Lower lobe of right lung (tissue), 2 donors: ENCODE measurements at places on chromosomes 1 and 21. TPM values are rescaled to one million over a fixed set of nuclear protein-coding genes. Genes with fewer than 3 reads are reported as not detected.
A peak's percentile ranks its signal among the peaks of the same experiment; 100 is the strongest.

The AGT gene
- total RNA-seq, result 0.86 TPM

DNA sequence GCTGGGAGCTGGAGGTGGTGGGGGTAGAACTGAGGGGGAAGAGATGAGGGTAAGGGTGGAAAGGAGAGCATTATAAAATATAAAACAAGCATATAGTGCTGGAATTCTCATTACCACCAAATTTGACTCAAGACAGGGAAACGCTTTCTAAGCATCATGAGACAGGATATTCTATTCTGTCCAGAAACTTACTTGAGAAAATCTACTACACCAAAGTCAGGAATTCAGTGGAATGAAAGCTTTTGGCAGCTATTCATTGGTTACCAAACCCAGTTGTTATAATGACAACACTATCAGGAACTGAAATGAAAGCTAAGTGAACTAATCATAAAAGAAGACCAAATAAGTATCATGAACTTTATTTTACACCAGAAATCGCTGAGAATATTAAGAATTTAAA is 14.5 kb downstream of the AIDA start:
- no peak for DNase-seq
- no peaks in the 10 kb centered on the region for H3K27me3 ChIP-seq
- H3K27ac ChIP-seq, result no peak overlapping the region
- peaks cover 51% of the 10 kb centered on the region for H3K36me3 ChIP-seq
- H3K4me1 ChIP-seq, result no peaks in the 10 kb centered on the region

DNA sequence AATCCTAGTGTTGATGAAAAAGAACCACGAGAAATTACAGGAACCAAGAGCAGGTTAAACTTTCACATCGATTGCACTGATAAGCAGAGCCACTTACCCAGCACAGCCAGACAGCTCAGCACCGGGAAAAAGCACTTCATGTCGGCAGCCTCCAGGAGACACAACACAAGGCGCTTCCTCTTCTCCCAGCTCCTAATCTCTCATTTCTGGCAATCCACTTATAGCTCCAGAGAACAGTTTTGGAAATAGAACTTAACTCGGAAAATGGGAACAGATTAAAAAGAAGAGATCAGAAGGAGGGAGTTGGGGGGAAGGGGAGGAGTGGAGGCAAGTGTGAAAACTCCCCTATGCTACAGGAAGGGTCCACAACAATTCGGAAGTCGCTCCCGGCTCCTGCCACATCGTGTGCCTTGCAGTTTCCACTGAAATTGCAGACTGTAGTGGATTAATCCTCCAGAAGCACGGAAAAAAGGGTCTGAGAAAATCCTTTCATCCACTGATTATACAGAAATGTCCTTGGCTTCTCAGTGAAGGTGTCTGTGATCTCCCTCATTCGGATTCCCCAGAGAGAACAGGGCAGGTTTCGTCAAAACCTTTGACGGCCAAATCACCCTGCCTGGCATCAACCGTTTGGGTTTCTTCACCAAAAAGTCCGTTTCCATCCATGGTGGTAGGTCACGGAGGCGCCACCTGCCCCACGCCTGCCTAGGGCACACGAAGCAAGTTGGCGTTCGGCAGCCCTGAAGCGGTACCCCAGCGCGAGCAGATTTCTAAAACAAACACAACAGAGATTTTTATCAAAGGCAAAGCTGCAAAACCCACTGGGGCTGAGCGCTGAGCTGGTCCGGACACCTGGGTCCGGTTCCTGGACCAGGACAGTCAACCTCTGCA is 1.1 kb downstream of the IGSF3 start:
- H3K4me3 ChIP-seq, result peak overlapping the region; percentile 68
- no peak for DNase-seq

- H3K36me3 ChIP-seq, result no peaks in the 10 kb centered on the region
- H3K4me3 ChIP-seq, result no peak overlapping the region
- H3K4me1 ChIP-seq, result no peaks in the 10 kb centered on the region
- H3K27ac ChIP-seq, result no peak overlapping the region
These were observed 81.8 kb downstream of the LRRC7 start for GRCh38 chr1:69649383-69649990.

GRCh38 chr1:158177700-158178450 is 2.8 kb upstream of the CD1D start:
- peaks cover 35% of the 10 kb centered on the region for H3K4me1 ChIP-seq
- H3K36me3 ChIP-seq, result no peaks in the 10 kb centered on the region
- H3K27ac ChIP-seq, result no peak overlapping the region
- peak overlapping the region; percentile 52 for H3K4me3 ChIP-seq
- peak; percentile 94 for DNase-seq
- peaks cover 29% of the 10 kb centered on the region for H3K27me3 ChIP-seq

GRCh38 chr1:168369655-168370054 is 89.0 kb downstream of the TBX19 start:
- H3K4me1 ChIP-seq, result no peaks in the 10 kb centered on the region
- H3K4me3 ChIP-seq, result no peak overlapping the region
- no peaks in the 10 kb centered on the region for H3K36me3 ChIP-seq
- no peak overlapping the region for H3K27ac ChIP-seq
- H3K27me3 ChIP-seq, result no peaks in the 10 kb centered on the region

The GRIK3 gene
- 0.27 TPM for total RNA-seq

The OR14K1 gene
- not detected for total RNA-seq

The TBX19 gene
- total RNA-seq, result 3.1 TPM

DNA sequence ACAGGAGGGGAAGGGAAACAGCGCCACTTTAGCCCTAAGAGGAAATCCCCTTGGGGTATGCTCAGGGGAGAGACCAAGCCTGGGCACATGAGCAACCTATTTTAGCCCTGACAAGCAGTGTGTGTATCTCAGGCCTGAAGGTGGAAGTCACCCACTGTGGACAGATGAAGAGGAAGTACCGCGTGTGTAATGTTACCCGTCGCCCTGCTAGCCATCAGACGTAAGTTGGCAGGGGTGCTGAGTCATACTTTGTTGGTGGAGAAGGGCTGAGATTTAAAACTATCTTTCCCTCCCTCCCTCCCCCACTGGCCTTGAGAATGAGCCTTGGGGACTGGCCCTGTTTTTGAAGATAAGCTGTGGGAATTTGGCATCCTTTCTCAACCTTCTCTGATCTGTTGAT is 11.2 kb downstream of the AGO1 start:
- no peaks in the 10 kb centered on the region for H3K27me3 ChIP-seq
- H3K27ac ChIP-seq, result no peak overlapping the region
- H3K4me1 ChIP-seq, result peaks cover 4% of the 10 kb centered on the region
- peak; percentile 55 for DNase-seq

- H3K36me3 ChIP-seq, result peaks cover 24% of the 10 kb centered on the region
- DNase-seq, result no peak
- H3K27ac ChIP-seq, result no peak overlapping the region
These were observed 10.3 kb downstream of the MIXL1 start for GRCh38 chr1:226233806-226234205.

DNA sequence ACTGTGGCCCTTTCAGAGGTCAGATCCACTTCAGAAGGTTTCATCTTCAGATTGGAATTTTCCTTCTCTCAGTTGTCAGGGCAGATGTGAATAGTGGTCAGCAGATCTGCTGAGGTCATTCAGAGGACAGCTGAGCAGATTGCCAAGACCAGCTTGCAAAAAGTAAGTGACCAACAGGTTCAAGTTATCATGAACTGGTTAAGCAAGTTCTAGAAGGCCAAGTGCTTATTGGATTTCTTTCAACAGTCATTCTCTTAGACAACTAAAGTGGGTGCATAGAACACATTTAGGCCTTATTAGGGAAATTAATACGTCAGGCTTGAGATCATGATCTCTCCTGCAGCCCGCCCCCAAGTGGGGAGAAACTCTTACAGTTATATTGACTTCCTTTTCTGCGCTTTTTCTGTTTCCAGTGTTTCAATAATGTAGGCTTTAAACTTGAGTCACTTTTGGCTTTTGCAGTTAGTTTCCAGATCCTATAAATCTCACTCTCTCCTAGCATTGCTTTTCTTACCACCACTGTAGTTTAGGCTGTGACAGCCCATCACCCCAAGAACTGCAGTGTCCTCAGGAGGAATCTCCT is 96.4 kb downstream of the C1orf21 start:
- H3K36me3 ChIP-seq, result no peaks in the 10 kb centered on the region
- peak; percentile 67 for DNase-seq
- H3K4me3 ChIP-seq, result no peak overlapping the region
- H3K27me3 ChIP-seq, result no peaks in the 10 kb centered on the region
- peak overlapping the region; percentile 69 for H3K27ac ChIP-seq
- H3K4me1 ChIP-seq, result peaks cover 61% of the 10 kb centered on the region

DNA sequence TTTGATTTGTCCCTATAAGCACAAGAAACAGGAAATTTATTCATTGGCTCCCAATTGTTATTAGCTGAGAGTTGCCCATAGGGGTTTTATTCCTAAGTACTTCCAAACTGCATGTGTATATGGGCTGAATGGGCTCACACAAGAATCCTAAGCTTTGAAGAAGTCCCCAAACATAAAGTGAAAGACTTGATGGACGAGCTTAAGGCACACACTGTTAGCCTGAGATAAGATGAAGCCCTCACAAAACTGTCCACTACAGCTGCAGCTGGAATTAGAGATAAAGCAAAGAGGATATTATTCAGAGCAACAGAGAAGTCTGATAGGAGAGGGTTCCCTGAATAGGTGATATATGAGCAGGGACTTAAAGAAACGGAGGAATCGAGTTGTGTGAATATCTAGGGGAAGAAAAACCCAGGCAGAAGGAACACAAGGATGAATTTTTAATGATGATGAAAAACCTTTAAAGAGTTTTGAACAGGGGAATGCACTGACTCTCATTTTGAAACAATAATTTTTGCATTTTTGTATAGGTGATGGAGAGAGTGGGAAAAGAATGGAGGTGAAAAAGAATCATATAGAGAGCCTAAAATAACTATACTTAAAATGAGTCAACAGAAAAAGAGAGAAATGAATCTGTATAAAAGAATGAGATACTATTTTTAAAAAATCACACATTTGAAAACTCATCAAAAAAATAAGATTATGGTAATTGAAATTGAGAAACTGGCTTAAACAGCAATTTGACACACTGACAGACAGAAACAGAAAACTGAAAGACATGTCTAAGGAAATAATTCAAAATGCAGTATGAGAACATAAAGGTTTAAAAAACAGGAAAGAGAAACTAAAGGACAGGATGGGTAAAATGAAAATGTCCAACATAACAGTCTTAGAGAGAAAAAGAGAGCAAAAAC is 133.6 kb upstream of the POGK start:
- no peaks in the 10 kb centered on the region for H3K4me1 ChIP-seq
- no peak overlapping the region for H3K27ac ChIP-seq
- DNase-seq, result no peak
- no peak overlapping the region for H3K4me3 ChIP-seq
- H3K36me3 ChIP-seq, result no peaks in the 10 kb centered on the region

- peaks cover 91% of the 10 kb centered on the region for H3K36me3 ChIP-seq
- H3K4me3 ChIP-seq, result no peak overlapping the region
- no peaks in the 10 kb centered on the region for H3K4me1 ChIP-seq
- H3K27ac ChIP-seq, result no peak overlapping the region
These were observed 60.0 kb downstream of the LTN1 start for GRCh38 chr21:28932717-28933116.

GRCh38 chr1:150829751-150830150 is 21.7 kb upstream of the CTSK start:
- H3K27ac ChIP-seq, result no peak overlapping the region
- H3K36me3 ChIP-seq, result peaks cover 100% of the 10 kb centered on the region
- H3K27me3 ChIP-seq, result no peaks in the 10 kb centered on the region
- H3K4me3 ChIP-seq, result no peak overlapping the region
- no peaks in the 10 kb centered on the region for H3K4me1 ChIP-seq

- H3K4me3 ChIP-seq, result no peak overlapping the region
- no peaks in the 10 kb centered on the region for H3K4me1 ChIP-seq
- DNase-seq, result no peak
- H3K36me3 ChIP-seq, result no peaks in the 10 kb centered on the region
- no peak overlapping the region for H3K27ac ChIP-seq
These were observed 1678.9 kb downstream of the KCNT2 start for GRCh38 chr1:194929357-194929756.

DNA sequence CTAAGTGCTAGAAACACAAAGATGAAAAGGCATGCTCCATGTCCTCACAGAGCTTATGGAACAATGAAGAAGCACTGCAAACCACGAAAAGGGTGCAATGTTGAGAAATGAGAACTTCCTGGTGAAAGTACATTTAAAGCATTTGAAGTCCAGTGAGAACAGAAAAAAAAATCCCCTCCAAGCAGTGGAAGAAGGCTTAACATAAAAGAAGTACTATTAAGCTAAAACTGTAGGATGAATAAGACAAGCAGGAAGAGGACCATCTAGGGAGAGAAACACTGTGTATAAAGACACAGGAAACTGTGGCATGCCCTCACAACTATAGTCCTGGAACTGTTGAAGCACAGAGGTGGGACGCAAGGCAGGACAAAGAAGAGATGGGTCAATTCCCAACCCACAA is 10.0 kb downstream of the TP53BP2 start:
- DNase-seq, result no peak
- no peak overlapping the region for H3K27ac ChIP-seq
- H3K4me3 ChIP-seq, result no peak overlapping the region
- H3K4me1 ChIP-seq, result peaks cover 77% of the 10 kb centered on the region
- H3K36me3 ChIP-seq, result no peaks in the 10 kb centered on the region
- no peaks in the 10 kb centered on the region for H3K27me3 ChIP-seq

GRCh38 chr21:38839328-38840286 is 33.9 kb downstream of the ETS2 start:
- no peak for DNase-seq
- no peaks in the 10 kb centered on the region for H3K36me3 ChIP-seq
- H3K27me3 ChIP-seq, result no peaks in the 10 kb centered on the region
- no peak overlapping the region for H3K27ac ChIP-seq

The FBLIM1 gene
- 20.1 TPM for total RNA-seq

The BLACAT1 gene
- total RNA-seq, result 1.0 TPM
